ENCODE measurements at places on chromosomes 1 and 21.

DNA sequence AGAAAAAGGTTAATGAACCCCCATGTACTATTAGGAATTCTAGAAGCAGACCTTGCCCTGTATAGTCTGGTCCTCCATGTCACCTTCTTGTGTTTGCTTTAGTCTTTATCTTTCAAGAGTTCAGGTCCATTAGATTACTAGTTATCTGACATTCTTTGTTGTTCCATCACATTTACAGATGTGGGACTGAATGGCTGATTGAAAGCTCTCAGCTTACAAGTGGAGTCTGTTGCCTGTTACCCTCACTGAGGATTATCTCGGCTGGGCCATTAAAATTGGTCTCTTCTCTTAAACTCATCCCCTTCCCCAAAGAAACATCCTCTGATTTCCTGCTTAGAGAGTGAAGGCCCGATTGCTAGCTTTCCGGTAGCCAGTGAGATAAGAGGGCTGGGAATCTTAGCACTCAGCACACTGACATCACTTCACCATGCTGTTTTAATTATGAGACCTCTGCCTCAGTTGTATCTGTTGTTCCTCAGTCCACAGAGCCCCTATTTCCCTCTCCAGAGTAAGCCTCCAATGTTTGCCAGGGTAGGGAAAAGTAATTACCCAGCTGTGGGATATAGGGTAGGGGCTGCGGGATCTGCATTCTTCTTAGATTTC is 76.8 kb downstream of the LPGAT1 start:
- DNase-seq: no peak

GRCh38 chr21:46322351-46323226 is 1.1 kb downstream of the C21orf58 start:
- DNase-seq: no peak

DNA sequence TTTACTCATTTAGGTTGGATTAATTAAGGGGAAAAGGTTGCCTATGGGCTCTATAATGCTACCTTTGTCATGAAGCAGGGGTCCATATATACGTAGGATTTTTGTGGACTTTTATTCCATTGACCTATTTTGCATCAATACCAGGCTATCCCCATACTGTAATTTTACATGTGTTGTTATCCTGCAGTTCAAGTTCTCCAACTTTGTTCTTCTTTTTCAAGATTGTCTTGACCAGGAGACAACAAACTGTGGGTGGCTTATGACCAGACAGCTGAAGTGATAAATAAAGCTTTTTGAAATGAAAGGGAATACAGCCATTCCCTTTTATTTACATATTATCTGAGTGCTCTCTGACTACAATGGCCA is 345.7 kb downstream of the BARHL2 start:
- no peak for DNase-seq

- DNase-seq: no peak
These were observed 40.1 kb downstream of the TRAPPC10 start for GRCh38 chr21:44052071-44052829.

- DNase-seq: no peak
These were observed 27.1 kb downstream of the SLC30A1 start for GRCh38 chr1:211551638-211552460.

Data from activated CD8-positive, alpha-beta memory T cell treated with anti-CD3 and anti-CD28 coated beads for 1 hour (primary cell).